RWPE2 (cell line): ENCODE measurements at places on chromosomes 7 and 10.
A peak's percentile ranks its signal among the peaks of the same experiment; 100 is the strongest.

- DNase-seq, result no peak
Observed at GRCh38 chr7:132584796-132585494, 8.7 kb upstream of the PLXNA4 start.

- no peak for DNase-seq
Observed at GRCh38 chr7:124257638-124258308, 224.9 kb upstream of the TMEM229A start.

DNA sequence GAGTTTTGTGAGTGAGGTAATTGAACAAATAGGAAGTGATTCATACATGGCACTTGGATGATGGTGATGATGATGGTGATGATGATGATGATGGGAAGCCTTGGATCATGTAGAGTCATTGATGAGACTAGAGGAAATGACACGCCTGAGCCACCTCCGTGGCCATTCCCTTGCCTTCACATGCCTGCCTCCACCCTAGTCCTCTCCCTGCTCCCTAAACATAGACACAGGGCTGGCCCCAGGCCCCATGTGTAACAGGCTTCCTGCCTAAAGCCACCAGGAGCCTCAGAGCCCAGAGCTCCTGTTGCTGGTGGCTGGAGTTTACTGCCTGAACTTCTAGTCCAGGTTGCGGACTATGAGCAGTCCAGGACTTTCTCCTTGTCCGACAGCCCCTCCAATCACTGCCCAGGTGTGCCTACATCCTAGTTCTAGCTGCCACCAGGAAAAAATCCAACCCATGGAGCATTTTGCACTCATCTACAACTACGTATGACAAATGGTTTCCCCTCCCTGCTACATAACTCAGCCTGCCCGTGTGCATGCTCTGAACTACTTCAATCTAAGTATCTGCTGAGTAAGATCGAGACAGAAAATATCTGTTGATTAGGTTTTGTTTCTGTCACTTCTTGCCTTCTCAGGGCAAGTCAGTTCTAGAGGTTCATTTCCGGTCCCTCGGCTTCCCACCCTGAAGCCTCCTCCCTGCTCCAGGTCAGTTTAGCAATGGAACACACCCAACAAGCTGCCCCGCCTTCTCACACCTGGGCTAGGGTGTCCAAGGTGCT, 35.5 kb upstream of the KDM7A start:
- DNase-seq, result no peak

DNA sequence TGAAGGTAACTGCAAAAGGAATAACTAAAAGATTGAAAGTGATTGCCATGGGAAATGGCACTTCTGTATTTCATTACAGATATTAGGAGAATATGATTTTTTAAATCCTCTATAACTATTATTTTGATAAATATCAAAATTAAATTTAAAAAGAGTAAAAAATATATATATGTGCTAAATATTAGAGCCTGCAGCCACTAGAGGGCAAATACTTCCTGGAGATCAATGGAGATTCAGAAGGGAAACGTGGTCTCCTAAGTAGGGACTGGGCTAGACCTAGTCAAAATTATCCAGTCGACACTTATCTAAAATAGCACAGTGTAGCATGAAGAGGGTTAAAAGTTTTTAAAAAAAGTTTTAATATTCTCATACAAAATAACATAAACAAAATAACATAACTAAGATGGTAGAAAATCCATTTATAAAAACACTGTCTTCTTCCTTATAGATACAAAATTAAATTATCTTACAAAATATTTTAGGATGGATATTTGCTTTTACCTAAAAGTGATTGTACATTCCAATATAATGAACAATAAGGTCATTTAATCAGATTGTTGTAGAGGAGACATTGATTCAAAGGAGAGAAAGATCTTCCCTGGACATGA, 434.3 kb downstream of the MDFIC start:
- no peak for DNase-seq

DNA sequence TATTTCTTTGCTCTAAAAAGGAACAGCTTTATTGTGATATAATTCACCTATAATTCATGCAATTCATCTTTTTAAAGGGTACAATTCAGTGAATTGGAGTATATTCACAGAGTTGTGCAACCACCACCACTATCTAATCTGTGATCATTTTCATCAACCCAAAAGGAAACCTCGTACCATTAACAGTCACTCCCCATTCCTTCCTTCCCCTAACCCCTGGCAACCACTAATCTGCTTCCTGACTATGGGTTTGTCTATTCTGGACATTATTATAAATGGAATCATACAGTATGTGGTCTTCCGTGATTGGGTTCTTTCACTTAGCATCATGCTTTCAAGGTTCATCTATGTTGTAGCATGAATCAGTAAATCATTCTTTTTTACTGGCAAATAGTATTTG, 52.3 kb downstream of the MKI67 start:
- no peak for DNase-seq

DNA sequence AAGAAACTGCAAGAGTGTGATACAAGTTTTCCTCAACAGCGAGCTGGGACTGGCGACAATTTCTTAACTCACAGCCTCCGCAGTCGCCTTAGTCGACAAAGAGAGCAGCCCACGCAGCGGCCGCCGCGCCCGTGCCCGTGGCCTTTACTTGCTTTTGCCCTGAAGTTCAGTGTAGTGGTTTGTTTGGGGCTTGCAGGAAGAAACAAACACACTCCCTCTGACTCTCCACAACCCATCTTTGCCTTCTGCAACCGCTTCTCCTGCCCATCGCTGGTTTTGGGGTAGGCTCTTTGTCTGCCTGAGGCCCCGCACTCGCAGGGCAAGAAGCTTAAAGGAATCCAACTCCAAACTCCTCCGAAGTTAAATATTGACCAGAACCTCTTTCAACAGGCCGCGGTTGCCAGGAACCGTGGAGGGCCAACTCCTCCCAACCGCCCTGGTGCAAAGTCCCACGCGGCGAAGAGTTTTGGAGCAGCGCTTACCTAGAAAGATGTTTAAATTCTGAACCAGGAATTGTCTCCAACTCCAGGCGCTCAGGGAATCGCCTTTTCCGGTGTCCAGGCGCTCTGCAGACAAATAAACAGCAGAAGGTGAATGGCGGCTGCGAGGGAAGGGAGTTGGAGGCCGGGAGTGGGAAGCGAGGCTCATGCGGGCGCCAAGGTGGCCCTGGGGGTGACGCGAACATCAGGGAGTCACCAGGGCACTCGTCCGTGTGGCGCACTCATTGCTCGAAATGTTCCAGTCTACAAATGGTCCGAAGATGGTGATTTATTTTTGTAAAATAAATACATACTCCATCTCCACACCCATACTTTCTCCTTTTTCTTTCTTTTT, 8.3 kb downstream of the HOXA4 start:
- DNase-seq, result peak; percentile 33

GRCh38 chr7:19011212-19011611, 106.2 kb downstream of the TWIST1 start:
- DNase-seq, result no peak

DNA sequence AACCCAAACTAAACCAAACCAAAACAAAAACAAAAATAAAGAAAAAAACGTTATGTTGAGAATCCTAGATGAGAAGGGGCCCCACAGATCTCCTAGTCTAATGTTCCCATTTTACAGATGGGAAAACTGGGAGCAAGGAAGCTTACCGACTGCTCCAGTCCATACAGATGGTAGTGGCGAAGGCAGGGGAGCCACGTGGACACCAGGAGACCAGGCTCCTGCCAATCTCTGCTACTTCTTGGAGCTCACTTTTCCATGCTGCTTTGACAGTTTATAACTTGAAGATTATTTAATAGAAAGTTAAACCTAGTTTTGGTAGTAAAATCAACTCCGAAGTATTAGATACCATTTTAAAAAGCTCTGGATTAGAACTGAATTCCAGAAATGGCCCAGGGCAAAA, 62.0 kb downstream of the GATA3 start:
- DNase-seq, result no peak

- DNase-seq, result no peak
Observed at GRCh38 chr10:118237930-118238329, 104.2 kb downstream of the FAM204A start.

GRCh38 chr10:118501637-118502440, 93.6 kb downstream of the PRLHR start:
- peak; percentile 71 for DNase-seq

GRCh38 chr10:113104047-113104446, 154.0 kb downstream of the TCF7L2 start:
- no peak for DNase-seq

DNA sequence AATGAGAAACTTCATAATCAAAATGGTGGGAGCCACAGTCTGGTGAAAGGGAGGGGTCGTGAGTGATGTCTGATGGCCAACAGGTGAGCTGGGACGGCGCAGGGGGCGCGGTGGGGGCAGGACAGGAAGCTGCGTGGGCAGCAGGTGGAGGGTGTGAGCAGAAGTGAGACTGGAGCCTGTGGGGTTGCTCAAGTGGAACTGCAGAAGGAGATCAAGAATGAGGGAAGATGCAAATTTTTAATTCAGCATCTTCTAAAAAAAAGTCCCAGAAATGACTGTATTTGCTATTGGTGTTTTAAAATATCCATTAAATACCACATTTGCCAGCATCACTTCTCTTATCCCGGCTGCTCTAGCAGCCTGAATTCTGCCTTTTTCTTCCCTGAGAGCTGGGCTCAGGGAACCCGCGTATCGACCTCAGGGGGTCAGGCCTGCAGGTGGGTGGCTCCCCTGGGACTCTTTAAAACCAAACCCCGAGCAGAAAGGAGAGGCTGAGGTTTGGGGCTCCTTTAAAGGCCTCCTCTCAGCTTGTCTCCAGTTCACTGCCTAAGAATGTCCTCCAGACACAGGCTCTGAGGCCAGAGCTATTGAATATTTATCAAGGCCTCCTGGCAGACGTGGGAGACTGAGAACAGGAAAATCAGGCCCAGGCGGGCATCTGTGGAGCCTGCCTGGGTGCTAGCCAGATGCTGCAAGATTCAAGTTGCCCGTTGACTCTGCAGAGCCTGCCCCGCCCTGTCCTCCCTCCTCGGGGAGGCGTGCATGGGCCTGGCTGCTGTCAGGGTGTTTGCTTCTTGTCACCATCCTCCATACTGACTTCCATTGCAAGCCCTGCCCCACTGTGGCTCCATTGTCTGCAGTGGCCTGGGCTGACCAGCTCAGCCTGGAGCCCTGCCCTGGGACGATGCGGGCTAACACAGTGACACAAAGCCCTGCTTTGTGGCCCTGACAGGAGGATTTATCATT, 53.9 kb downstream of the SYPL1 start:
- DNase-seq, result peak; percentile 84

DNA sequence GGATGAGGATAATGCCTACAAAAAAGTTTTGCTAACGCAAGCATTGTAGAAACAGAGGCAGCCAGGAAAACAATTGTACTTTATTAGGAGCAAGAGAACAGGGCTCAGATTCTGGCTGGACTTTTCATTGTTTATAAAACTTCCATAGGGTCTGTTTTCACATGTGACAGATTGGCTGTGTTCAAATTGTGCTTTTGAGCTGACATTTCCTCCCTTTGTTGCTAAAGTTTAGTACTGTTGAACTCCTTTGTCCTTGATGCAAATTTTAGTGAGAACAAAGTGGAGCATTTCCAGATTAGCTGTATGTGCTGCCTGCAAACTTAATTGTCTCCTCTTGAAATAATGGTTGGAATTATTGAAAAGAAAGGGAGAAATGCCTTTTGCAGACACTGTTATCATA, 221.0 kb upstream of the FZD1 start:
- DNase-seq, result no peak

DNA sequence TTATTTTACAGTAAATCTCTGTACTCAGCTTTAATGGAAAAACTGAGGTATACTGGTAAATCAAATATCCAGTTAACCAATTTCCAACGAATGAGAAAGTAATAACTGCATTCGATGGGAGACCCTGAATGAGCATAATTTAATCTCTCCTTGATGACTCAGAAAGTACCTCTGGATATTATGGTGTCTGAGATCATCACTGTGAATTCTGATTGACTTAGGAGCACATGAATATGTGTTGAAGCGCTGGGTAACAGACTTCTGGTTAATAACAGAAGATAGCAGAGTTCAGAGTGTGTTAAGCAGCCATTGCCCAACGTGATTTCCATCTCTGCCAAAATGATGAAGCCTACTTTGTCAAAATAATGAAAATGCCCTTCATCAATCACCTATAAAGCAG, 116.6 kb downstream of the NRP1 start:
- DNase-seq, result no peak

DNA sequence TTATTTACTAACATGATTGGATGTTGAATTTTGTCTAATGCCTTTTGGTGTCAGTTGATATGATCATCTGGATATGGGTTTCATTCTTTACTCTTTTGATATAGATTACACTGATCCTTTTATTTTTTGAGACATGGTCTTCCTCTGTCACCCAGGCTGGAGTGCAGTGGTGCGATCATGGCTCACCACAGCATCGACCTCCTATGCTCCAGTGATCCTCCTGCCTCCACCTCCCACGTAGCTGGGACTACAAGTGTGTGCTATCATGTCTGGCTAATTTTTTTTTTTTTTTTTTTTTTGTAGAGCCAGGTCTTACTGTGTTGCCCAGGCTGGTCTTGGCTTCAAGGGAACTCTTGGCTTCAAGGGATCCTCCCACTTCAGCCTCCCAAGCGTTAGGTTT, 27.1 kb downstream of the BMS1 start:
- DNase-seq, result no peak

DNA sequence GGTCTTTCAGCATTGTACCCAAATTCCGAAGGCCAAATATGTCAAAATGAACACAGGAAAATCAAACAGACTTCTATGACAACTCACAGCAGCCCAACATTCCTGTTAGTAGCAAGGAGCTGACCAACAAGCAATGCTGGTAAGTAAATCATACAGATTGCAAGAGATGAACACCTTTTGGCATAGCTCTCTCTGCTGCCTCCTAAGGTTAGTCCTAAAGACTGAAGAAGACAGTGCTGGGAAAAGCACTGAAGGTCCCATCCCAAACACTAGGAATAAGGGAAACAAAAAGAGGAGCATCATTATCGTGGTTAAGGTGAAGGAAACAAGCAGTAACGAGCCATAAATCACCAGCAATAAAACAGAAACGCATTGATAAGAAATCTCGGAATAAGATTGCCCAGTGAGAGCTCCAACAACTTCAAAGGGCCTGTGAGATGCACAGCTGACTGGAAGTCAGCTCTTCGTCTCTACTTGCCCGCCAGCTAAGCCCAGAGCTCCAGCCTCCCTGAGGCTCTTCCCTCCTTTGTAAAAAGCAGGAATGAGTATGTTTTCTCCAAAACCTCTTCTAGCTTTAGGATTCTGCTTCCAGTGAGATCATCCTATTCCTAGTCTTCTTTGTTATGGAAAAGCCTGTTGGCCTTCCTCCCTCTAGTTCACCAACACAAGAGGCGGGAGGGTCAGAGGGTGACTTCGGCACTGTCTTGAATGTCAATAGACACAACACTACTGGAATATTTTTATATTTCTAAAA, 15.3 kb downstream of the NUDT5 start:
- DNase-seq, result no peak

DNA sequence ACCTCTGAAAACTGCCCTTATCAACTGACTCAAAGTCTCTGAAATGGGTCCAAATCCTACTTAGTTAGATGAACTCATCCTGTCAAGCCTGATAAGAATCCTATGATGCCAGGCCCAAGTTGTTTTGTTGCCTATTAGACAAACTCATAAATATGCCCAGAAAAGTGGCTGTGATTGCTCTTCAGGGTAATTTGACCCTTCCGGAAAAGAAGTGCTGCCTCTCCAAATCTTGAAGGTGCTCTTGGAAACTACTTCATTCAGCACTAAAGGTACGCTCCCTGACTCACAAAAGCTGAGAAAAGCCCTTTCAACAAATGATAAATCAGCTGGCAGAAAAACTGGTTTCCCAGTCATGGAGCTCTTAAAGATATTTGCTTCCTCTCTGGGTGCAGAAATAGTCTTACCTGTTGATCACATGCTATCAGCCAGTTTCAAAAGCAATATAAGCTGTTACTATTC, 6.7 kb downstream of the IFIT5 start:
- no peak for DNase-seq

GRCh38 chr10:44881649-44882048, 29.5 kb upstream of the TMEM72 start:
- no peak for DNase-seq
